ENCODE measurements at places on chromosomes 6 and 20. TPM values are rescaled to one million over a fixed set of nuclear protein-coding genes. Genes with fewer than 3 reads are reported as not detected.

DNA sequence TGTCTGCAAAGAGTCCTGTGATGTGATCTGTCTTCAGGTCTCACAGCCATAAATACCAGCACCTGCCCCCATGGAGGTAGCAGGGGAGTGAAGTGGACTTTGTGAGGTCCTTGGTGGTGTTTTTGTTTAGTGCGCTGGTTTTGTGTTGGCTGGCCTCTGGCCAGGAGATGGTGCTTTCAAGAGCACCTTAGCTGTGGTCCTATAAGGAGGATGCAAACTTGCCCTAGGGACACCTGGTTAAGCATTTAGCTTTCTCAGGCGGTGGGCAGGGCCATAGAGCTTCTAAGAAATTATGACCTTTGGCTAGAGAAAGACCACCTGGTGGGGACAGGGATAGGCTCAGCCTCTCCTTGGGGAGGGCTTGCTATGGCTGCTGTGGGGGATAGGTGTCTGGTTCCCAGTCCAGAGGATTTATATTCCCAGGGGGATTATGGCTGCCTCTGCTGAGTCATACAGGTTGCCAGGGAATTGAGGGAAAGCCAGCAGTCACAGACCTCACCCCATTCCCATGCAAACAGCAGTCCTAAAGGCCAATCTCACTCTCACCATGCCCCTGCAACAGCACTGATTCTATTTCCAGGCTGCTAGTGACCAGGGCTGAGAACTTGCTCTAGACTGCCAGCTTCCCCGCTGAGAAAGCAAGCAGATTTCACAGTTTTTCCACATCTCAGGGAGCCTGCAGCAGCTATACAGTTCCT lies 259.3 kb downstream of the TFAP2B start:
- no peak for DNase-seq
- H3K4me3 ChIP-seq, result no peak overlapping the region
- H3K27me3 ChIP-seq, result no peaks in the 10 kb centered on the region
- H3K27ac ChIP-seq, result no peak overlapping the region

DNA sequence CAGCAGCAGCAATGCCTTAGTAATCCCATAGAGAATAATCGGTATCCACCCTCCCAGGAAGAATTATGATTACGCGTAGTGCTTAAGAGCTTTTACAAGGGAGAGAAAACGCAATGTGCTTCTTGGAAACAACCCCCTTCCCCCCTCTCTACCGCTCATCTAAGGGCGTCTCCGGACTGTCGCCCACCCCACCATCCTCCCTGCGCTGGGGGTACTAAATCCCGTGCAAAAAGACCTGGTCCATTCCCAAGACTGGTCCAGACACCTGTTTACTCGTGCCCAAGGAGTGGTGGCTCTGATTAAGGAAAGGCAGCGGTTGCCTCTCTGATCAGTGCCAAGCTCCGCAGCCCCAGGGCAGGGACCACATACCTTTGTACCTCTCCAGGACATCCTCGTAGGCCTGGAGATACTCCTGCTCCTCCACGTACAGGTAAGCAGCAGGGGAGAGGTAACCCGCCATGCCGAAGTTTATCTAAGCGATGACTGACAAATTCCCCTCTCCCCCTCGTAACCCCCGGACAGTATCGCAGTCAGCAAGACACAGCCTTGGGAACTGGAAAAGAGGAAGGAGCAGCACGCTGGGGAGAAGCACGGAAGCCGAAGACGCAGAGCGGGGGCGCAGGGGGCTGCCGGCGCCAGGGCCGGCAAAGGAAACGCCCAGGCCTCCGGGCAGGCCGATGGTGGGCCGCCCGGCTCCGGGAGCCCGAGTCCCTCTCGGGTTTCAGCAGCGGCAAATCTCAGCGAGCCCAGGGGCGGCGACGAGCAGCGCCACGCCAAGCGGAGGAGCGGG lies 112.0 kb upstream of the BEND6 start:
- peaks cover 5% of the 10 kb centered on the region for H3K4me1 ChIP-seq
- H3K27ac ChIP-seq, result peak overlapping the region; percentile 4
- peak overlapping the region; percentile 69 for H3K4me3 ChIP-seq

DNA sequence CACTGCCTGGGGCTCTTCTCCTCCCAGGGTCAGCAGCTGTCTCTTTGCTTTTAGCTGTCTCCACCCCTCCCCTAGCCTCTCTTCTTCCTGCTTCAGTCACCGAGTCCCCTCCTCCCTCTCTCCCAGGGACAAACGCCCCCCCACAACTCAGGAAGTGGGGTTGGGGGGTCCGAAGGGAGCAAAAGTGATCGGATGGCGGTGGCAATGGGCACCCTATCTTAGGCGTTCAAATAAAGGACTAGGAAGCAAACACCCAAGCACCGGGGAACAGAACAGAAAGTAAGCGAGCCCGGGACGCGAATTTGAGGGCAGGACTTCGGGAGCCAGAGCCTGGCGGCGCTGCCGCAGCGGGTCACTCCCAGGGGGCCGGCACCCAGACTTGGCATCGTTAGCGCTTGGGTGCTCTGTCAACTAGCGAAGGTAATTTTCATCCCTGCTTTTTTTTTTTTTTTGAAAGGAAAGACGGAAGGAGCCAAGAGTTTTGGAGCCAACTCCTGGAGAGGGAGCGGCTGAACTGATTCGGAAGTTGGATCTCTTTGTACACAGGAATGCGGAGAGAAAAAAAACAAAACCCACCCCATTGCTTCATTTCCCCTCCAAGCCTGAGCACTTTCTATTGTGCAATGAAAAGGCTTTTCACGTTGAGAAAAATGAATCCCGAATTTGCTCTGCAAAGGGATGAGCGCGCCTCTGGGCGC lies 815 bp upstream of the ITPR3 start:
- DNase-seq, result no peak
- H3K27me3 ChIP-seq, result no peaks in the 10 kb centered on the region
- peaks cover 38% of the 10 kb centered on the region for H3K4me1 ChIP-seq

DNA sequence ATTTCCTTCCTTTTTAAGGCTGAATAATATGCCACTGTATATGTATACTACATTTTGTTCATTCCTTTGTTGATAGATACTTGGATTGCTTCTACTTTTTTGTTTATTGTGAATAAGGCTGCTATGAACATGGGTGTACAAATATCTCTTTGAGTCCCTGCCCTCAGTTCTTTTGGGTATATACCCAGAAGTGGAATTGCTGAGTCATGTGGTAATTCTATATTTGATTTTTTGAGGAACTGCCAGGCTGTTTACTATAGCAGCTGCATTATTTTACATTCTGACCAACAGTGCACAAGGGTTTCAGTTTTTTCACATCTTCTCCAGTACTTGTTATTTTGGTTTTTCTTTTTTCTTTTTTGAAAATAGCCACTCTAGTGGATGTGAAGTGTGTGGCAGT lies 34.1 kb downstream of the CDS2 start:
- no peak overlapping the region for H3K4me3 ChIP-seq
- H3K36me3 ChIP-seq, result no peaks in the 10 kb centered on the region
- no peak for DNase-seq
- H3K27me3 ChIP-seq, result no peaks in the 10 kb centered on the region
- peaks cover 3% of the 10 kb centered on the region for H3K4me1 ChIP-seq

DNA sequence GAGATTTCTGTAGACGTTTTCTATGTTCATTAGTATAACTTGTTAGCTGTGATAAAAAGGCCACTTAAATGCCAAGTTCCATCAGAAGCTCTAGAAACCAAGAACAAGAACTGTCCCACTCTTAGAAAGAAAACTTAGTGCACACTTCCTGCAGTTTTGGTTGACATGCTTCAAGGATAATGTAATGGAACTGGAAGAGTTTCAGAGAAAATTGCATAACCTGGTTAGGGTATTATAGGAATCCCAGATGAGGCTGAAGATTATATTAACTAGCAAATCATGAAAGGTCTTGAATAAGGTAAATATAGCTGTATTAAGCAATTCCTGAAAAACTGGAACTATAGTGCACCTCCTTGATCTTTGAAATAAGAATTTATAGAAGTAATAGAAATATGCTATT lies 1.8 kb upstream of the PHACTR2 start:
- H3K4me1 ChIP-seq, result peaks cover 47% of the 10 kb centered on the region
- no peaks in the 10 kb centered on the region for H3K36me3 ChIP-seq
- H3K27me3 ChIP-seq, result no peaks in the 10 kb centered on the region
- H3K4me3 ChIP-seq, result no peak overlapping the region

GRCh38 chr6:124285146-124285545 lies 481.5 kb downstream of the NKAIN2 start:
- no peak overlapping the region for H3K27ac ChIP-seq
- no peaks in the 10 kb centered on the region for H3K36me3 ChIP-seq
- no peaks in the 10 kb centered on the region for H3K4me1 ChIP-seq
- H3K4me3 ChIP-seq, result no peak overlapping the region
- DNase-seq, result no peak
- no peaks in the 10 kb centered on the region for H3K27me3 ChIP-seq

OR2B6 gene
- not detected for polyA plus RNA-seq

HLA-DPA1 gene
- polyA plus RNA-seq, result not detected
